ENCODE measurements at places on chromosomes 16 and 17.

DNA sequence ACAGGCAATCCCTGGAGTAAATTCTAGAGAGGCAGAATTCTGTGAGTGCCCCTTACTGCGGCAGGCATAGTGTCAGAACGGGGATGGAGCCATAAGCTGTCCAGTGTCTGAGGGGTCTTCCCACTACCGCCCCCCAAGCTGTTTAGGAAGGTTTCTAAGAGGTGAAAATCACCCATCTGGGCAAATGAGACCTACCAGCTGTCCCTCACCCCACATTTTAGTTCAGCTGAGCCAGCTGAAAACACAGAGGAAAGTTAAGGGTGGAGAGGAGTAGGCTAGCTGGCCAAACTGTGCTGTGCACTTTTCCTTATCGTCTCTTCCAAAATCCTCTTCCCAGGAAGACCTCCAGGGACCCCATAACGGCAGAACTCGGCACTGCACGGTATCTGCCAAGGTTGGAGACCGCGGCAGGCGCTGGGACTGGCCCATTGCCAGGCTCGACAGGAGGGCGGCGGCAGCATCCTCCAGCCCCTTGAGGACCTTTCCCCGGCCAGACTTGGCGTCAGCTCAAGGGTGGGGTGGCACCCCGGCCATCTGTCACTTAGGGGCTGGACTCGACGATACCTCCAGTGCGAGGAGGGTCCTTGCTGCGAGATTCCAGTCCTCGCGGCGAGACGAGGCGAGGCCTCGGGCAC lies 955 bp downstream of the ACLY start:
- DNase-seq = no peak

- no peak for DNase-seq
These were observed 5.3 kb upstream of the KRT37 start for GRCh38 chr17:41429667-41430066.

DNA sequence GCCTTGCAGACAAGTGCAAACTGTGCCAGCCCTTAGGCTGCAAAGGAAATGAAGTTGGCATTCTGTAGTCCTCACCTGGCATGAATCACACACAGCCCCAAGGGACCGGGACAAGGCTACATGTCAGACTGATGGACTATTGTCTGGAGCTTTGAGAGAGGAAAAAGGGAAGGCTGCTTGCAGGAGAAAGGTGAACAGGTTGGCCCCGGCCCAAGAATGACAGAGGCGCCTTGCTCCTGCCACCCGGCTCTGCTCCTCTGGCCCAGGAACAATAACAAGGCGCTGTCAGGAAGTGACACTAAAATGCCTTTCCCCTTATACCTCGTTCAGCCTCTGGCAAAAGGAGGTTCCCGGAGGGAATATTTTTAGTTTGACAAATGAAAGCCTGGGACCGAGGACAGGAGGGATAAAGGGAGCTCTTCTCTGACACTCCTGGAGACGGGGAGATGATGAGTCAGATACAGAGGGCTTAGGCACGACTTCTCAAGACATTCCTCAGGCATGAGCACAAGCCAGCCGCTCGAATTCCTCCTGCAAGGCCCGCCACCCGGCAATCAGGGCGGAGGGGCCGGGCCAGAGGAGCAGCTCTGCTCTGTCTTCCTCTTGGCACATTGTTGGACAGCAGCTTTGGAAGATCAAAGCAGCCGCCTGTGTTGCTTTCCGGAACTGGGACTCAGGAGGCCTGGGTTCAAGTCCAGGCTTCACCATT lies 105.8 kb downstream of the NOG start:
- DNase-seq = no peak

- no peak for DNase-seq
These were observed 12.5 kb upstream of the EPOP start for GRCh38 chr17:38687286-38687685.

- no peak for DNase-seq
These were observed 292.0 kb downstream of the SEC14L1 start for GRCh38 chr17:77432742-77433141.

GRCh38 chr17:76336756-76337412 lies 16.8 kb downstream of the PRPSAP1 start:
- no peak for DNase-seq

- DNase-seq = no peak
These were observed 12.1 kb upstream of the CD300LD start for GRCh38 chr17:74604200-74604599.

DNA sequence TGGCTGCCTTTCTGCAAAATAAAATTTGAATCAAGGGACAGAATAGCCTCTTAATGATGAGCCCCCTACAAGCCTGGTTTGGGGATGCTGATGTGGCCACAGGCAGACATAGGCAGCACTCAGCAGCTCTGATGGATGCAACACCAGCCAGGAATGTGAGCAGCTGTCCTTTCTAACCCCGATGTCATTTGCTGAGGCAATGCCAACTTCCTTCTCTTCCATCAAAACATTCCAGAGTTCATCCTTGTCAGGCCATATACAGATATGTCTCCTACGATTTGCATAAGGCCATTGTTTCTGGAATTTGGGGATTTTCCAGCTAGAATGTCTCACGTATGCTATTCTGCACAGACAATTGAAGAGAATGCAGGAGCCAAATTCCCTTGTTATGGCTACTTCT lies 52.1 kb upstream of the MYOCD start:
- DNase-seq = no peak

DNA sequence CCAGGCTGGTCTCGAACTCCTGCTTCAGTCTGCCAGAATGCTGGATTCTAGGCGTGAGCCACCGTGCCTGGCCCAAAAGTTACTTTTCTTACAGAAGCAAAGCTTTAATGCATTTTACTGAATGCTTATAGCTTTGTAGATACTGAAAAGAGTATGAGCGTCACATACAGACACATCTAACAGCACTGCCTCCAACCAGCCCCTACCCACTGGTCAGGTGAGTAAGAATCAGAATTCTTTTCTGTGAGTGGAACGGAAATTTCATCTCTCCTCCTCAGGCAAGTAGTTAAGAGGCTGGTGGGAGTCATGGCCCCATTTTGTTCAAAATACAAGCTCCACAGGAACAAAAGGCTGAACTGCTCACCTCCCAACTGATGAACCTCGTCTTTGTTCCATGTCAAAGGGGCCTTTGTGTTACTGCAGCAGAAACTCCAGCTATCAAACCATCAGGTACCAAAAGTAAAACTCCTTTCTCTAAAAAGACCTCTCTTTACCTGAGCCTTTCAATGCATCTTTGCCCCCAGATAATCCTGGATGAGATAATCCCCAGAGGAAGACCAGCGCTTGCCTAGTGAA lies 92.4 kb upstream of the RPH3AL start:
- DNase-seq = no peak

DNA sequence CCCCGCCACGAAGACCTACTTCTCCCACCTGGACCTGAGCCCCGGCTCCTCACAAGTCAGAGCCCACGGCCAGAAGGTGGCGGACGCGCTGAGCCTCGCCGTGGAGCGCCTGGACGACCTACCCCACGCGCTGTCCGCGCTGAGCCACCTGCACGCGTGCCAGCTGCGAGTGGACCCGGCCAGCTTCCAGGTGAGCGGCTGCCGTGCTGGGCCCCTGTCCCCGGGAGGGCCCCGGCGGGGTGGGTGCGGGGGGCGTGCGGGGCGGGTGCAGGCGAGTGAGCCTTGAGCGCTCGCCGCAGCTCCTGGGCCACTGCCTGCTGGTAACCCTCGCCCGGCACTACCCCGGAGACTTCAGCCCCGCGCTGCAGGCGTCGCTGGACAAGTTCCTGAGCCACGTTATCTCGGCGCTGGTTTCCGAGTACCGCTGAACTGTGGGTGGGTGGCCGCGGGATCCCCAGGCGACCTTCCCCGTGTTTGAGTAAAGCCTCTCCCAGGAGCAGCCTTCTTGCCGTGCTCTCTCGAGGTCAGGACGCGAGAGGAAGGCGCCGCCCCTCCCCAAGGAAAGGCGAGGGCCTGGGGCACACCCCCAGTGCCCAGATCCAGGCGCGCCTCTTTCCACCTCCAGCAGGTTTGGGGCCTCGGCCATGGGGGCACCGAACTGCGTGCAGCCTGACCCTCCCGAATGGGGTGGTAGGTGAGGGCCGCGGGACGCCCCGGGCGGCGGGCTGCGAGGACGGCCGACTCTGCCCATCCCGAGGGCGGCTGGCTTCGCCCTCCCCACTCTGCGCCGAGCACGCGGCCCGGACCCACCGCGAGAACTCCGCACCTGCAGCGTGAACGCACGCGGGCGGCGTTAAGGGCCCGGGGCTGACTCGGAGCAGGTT lies 664 bp downstream of the HBQ1 start:
- DNase-seq = peak; percentile 80

DNA sequence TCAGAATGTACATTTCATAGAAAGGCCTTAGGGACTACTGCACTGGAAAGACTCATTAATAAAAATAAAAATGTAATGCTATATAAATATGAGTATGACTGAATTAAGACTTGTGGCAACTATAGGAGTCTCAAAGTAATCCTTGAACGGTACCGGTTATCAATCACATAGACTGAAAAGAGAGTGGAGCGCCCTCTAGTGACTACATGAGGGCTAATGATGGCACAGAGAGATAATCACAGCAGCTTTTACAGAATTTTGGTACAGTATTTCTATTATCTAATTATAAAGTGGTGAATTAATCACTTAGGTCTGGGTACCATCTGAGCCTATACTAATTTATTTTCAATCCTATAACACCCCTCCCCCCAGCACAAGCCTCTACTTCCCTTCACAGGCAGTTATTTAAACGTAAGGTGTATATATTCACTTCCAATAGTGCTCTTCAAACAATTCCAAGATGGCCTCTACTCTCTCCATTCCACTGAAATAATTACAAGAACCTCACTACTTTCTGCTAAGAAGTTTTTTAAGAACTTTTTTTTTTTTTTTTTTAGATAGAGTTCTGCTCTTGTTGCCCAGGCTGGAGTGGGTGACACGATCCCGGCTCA lies 40.7 kb upstream of the ANKFY1 start:
- peak; percentile 16 for DNase-seq

- no peak for DNase-seq
These were observed 8.3 kb downstream of the TUBB3 start for GRCh38 chr16:89931305-89931896.

- no peak for DNase-seq
These were observed 496.9 kb upstream of the C16orf82 start for GRCh38 chr16:26569793-26570192.

DNA sequence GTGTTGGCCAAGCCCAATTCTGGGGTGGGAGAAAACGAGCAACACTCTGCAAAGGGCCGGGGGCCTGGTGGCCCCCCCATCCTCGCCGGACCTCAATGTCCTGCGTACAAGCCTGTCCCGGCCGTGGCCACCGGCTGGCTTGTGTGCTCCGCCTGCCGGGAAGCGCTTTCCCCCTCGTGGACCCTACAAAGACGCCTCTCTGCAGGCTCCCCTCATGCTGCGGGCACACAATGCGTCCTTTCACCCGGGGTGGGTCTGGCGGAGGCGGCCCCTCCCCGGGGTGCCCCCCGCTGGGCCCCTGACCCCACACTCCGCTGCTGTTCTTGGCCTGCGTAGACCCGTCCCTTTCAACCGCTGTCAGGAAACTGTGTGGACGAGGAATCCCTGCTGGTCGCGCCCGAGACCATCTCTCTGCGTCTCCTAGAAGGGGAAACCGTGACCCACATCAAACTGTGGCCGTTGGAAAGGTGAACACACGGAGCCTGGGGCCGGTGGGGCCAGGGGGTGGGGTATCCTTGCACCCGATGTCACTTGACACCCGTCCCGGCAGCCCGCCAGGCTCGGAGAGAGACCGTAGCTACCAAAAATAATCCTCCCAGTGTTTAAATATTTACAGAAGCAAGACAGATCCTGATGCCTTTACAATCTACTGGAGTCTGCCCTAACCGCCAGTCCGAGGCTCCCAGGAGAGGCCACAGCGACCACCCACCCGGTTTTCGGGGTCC lies 43.6 kb downstream of the TBC1D16 start:
- no peak for DNase-seq

DNA sequence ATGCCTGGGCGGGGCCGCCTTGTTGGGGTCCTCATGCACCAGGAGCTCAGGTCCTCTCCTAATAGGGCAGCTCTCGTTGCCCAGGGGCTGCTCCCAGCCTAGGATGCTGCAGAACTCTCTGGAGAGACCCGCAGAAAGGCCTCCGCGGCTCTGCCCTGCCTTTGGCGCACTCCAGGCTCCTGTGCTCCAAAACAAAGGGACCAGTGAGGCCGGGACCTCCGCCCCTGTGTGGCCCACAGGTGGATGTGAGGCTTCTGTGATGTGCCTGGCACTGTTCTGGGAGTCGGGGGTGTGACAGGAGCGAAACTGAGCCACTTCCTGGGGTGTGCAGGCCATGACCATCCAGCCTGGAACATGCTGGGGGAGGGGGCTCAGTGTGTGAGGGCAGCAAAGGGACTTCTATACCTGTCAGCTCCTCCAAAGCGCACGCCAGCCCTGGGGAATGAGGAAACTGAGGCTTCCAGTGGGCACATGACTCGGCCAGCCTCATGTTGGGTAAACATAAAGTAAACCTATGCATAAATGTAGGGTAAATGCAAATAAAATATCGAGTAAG lies 153.2 kb downstream of the IRF8 start:
- DNase-seq = no peak

- DNase-seq = no peak
These were observed 83.6 kb downstream of the C16orf78 start for GRCh38 chr16:49457196-49457595.

- DNase-seq = peak; percentile 25
These were observed 38.7 kb upstream of the FOXJ1 start for GRCh38 chr17:76179496-76180467.

DNA sequence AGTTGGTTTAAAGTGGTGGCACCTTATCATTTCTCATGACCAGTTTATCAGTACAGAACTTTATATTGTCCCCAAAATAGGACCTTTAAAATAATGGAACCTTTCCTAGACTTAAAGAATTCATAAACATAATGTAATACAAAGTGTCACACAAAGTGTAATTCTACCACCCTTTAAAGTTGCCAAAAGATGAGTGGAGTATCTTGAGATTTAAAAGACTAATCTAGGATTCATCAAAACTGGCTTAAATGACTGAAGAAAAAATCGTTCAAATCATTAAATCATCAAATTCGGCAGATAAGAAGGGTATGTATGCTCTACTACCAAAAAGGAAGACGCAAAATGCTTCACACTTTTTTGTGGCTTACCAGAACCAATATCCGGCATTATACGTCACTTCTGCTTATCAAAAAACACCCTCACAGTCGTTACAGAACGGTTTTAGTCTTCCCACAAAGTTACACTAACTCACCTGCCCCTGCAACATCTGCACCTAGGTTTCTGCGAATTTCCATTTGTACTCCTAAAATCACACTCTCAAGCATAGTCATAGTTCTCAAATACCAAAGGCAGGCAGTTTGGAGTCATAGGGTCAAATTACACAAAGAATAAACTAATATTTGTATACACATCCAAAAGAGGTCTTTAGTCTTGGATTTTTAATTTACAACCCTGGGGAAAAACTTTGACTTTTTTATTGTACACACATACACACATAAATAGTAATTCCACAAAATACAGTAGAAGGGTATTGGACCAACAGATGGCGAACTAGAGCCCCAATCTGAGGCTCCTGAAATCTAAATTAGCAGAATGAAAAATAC lies 1.4 kb upstream of the KANSL1 start:
- peak; percentile 11 for DNase-seq

DNA sequence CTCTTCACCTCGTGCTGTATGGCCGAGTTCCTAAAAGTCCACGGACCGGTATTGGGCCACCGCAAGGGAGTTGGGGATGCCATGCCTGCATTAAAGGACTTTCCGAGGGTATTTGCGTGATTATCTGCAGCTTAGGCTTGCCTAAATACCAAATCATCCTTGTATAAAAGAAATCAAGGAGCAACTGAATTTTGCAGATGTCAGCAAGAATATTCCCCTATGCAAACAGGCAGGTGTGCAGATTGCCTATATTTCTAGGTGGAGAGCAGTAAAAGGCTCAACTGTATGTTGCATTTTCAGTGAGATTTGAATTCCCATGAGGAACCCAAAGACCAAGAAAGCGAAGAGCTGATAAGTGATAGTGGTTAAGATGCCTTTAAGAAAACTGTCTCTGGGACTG lies 452.3 kb downstream of the CDH11 start:
- DNase-seq = no peak
